Small intestine (tissue), 16 donors: ENCODE measurements at places on chromosomes 13 and 19.
A peak's percentile ranks its signal among the peaks of the same experiment; 100 is the strongest.

DNA sequence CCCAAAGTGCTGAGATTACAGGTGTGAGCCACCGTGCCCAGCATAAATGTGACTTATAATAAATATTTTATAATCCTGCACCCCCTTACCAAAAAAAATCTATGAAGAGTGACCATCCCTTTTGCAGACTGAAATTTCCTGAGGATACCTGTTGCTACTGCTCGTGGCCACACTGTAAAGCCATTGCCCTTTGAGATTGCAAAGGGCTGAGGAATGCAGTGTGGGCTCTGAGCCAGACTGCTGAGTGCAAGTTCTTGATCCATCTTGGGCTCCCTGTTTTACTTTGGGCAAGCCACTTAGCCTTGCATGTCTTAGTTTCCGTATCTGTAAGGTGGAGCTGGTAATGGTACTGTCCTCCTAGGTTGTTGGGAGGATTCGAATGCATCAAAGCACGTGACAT lies 23.4 kb downstream of the SIPA1L3 start:
- no peaks in the 10 kb centered on the region for H3K36me3 ChIP-seq
- DNase-seq: peak; percentile 77
- H3K4me1 ChIP-seq: peaks cover 8% of the 10 kb centered on the region
- H3K27ac ChIP-seq: no peak overlapping the region
- H3K4me3 ChIP-seq: no peak overlapping the region

DNA sequence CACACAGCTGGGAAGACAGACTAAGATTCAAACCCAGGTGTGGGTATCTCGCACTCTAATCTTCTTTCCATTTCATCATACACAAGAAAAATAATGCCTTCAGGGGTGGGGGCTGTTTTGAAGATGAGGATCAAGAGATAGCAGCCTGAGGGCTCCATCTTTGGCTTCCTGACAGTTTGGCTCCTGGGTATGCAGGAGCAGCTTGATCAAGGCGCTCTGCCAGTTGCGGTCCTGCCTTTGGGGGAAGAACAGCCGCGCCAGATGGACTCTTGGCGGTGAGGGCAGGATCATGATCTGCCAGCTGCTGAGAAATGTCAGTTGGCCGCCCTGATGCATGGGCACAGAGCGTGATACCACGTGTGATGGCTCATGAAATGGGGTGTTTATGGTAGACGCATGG lies 119.1 kb downstream of the IER2 start:
- H3K4me1 ChIP-seq: no peaks in the 10 kb centered on the region
- no peak overlapping the region for H3K4me3 ChIP-seq
- no peak for DNase-seq
- H3K27me3 ChIP-seq: no peaks in the 10 kb centered on the region
- peaks cover 2% of the 10 kb centered on the region for H3K36me3 ChIP-seq

DNA sequence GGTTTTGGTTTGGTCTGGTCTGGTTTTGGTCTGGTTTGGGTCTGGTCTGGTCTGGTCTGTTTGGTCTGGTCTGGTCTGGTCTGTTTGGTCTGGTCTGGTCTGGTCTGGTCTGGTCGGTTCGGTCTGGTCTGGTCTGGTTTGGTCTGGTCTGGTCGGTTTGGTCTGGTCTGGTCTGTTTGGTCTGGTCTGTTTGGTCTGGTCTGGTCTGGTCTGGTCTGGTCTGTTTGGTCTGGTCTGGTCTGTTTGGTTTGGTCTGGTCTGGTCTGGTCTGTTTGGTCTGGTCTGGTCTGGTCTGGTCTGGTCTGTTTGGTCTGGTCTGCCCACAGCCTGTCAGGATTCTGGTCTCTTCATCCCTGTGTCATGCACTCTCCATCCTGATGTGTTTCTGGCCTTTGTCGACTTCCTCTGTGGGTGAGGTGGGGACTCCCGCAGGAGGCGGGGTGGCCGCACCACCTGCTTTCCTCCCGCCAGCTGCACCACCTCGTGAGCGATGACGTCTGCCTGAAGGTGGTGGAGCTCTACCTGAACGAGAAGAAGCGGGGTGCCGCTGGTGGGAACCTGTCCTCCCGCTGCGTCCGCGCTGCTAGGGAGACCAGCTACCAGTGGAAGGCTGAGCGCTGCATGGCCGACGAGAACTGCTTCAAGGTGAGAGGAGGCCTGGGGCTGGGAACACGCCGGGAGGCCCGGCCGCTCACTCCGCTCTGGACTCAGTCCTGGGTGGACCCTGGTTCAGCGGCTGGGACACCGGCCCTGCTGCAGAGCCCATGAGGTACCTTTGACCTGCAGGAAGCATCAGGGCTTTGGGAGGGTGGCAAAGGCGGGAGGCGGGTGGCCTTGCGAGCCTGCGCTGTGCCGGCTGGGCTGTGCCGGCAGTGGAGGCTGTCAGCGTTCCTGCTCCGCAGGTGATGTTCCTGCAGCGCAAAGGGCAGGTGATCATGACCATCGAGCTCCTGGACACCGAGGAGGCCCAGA lies 12.9 kb upstream of the F2RL3 start:
- H3K4me3 ChIP-seq: no peak overlapping the region
- H3K27me3 ChIP-seq: no peaks in the 10 kb centered on the region
- no peak overlapping the region for H3K27ac ChIP-seq
- no peaks in the 10 kb centered on the region for H3K4me1 ChIP-seq
- H3K36me3 ChIP-seq: peaks cover 23% of the 10 kb centered on the region

DNA sequence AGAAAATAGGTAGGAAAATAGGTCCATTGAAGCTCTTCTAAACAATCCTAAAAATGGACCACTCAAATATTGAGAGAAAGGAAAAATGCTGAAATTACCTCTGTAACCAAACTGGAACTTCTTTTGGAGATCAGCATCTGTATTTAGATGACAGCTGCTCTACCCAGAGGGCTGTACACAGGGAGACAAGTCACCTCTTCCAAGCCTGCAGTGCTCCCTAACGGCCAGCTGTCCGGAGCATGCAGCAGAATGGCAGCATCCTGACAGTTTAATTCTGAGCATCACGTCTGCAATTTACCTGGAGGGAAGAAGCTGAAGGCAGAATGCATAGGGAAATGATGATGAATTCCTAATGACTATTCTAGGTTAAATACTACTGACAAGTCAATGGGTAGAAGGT lies 62.8 kb upstream of the DIAPH3 start:
- peak; percentile 36 for DNase-seq
- H3K4me3 ChIP-seq: no peak overlapping the region
- no peak overlapping the region for H3K27ac ChIP-seq
- H3K36me3 ChIP-seq: no peaks in the 10 kb centered on the region
- H3K4me1 ChIP-seq: no peaks in the 10 kb centered on the region

- no peaks in the 10 kb centered on the region for H3K27me3 ChIP-seq
- DNase-seq: no peak
- no peaks in the 10 kb centered on the region for H3K4me1 ChIP-seq
- H3K4me3 ChIP-seq: no peak overlapping the region
- peaks cover 3% of the 10 kb centered on the region for H3K36me3 ChIP-seq
Observed at GRCh38 chr13:73985783-73986182, 148.4 kb downstream of the KLF12 start.

GRCh38 chr13:107293924-107294323 lies 726.0 kb upstream of the ARGLU1 start:
- no peak overlapping the region for H3K4me3 ChIP-seq
- no peak for DNase-seq
- no peaks in the 10 kb centered on the region for H3K27me3 ChIP-seq

DNA sequence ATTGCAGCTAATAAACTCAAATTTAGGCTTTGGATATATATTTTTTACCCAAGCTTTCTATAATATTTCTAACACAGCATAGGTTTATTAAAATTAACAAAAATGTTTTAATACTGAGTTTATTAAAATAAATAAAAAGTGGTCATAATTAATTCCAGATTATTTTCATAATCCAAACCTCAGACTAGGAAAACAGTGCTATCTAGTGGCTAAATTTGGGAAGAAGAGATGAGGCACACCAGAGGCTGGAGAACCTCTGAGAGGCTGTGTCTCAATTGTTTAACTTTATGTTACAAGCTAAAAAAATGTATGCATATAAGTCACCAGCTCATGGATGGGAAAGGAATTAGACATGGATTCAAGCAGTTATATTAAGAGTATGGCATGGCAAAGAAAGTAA lies 392.5 kb downstream of the DIAPH3 start:
- H3K4me1 ChIP-seq: no peaks in the 10 kb centered on the region
- H3K27ac ChIP-seq: no peak overlapping the region
- no peaks in the 10 kb centered on the region for H3K36me3 ChIP-seq

- H3K4me3 ChIP-seq: no peak overlapping the region
- H3K27ac ChIP-seq: no peak overlapping the region
- no peak for DNase-seq
- H3K27me3 ChIP-seq: no peaks in the 10 kb centered on the region
- H3K36me3 ChIP-seq: peaks cover 7% of the 10 kb centered on the region
Observed at GRCh38 chr19:2429917-2430535, 2.6 kb upstream of the TIMM13 start.

- H3K36me3 ChIP-seq: no peaks in the 10 kb centered on the region
- no peaks in the 10 kb centered on the region for H3K4me1 ChIP-seq
- H3K27me3 ChIP-seq: no peaks in the 10 kb centered on the region
- DNase-seq: no peak
- H3K27ac ChIP-seq: no peak overlapping the region
- H3K4me3 ChIP-seq: no peak overlapping the region
Observed at GRCh38 chr13:95698047-95698749, 21.3 kb downstream of the DNAJC3 start.

GRCh38 chr19:56092685-56093631 lies 28.1 kb downstream of the ZNF787 start:
- H3K27me3 ChIP-seq: no peaks in the 10 kb centered on the region
- H3K4me3 ChIP-seq: no peak overlapping the region
- no peaks in the 10 kb centered on the region for H3K4me1 ChIP-seq

GRCh38 chr19:11964496-11964857 lies 363 bp upstream of the ZNF763 start:
- no peaks in the 10 kb centered on the region for H3K27me3 ChIP-seq
- peak overlapping the region; percentile 81 for H3K4me3 ChIP-seq
- peak overlapping the region; percentile 99 for H3K27ac ChIP-seq
- no peaks in the 10 kb centered on the region for H3K4me1 ChIP-seq
- H3K36me3 ChIP-seq: peaks cover 7% of the 10 kb centered on the region

DNA sequence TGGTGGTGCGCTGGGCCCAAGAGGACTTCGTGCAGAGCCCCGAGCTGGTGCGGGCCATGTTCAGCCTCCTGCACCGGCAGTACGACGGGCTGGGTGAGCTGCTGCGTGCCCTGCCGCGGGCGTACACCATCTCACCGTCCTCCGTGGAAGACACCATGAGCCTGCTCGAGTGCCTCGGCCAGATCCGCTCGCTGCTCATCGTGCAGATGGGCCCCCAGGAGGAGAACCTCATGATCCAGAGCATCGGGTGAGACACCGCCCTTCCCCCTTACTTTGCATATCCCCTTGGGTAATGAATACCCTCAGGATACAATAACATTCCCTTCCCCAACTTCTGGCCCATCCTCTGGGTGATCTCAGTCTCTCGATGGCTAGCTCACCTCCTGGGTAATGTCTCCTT lies 60.9 kb downstream of the RYR1 start:
- no peak overlapping the region for H3K27ac ChIP-seq
- no peak overlapping the region for H3K4me3 ChIP-seq
- no peaks in the 10 kb centered on the region for H3K27me3 ChIP-seq
- no peaks in the 10 kb centered on the region for H3K4me1 ChIP-seq

DNA sequence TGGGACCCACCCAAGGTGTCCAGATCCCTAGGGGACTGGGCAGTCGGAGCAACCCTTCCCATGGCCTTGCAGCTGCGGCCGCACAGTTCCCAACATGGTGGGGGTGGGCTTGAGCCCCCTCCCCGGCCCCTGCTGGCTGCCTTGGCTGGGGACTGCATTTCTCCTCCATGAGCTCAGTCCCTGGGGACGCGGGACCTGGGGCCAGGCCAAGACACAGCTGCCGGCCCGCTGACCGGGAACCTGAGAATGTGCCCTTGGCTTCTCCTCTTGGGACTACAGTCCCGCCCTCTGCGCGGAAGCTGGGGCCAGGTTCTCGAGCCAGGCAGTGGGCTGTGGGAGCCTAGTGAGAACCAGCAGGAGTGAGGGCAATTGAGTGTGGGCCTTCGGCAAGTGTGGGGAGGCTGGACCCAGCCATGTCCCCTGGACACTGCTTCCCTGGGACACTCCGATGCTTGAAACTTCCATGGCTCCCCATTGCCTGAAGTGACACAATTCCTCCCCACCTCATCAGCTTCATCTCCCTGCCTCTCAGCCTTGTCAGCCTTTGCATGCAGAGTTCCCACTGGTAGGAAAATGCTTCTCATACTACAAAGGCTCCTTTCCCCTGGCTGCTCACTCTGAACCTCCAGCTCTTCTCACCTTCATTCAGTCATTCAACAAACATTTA lies 13.1 kb upstream of the NOTCH3 start:
- no peak for DNase-seq
- no peaks in the 10 kb centered on the region for H3K4me1 ChIP-seq
- no peak overlapping the region for H3K4me3 ChIP-seq
- no peak overlapping the region for H3K27ac ChIP-seq
- no peaks in the 10 kb centered on the region for H3K27me3 ChIP-seq
- H3K36me3 ChIP-seq: no peaks in the 10 kb centered on the region

DNA sequence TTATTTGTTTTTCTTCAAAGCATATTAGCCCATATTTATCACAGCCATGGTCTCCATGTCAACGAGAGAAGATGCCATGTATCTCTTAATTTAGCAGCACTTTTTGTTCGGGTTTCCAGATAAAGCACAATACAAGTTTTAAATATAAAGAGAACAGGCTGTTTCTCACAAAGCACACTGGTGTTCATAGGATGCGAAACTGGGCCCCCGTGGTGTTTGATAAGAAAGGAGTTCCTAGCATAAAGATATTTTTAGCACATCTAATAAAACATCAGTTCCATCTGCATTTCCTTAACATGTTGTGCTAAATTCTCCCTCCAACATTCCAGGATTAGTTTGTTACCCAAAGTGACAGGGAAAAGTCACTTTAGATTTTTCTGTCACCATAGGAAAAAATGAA lies 72.4 kb upstream of the EDNRB start:
- H3K4me1 ChIP-seq: no peaks in the 10 kb centered on the region
- no peaks in the 10 kb centered on the region for H3K27me3 ChIP-seq
- no peak for DNase-seq
- H3K4me3 ChIP-seq: no peak overlapping the region
- no peak overlapping the region for H3K27ac ChIP-seq

DNA sequence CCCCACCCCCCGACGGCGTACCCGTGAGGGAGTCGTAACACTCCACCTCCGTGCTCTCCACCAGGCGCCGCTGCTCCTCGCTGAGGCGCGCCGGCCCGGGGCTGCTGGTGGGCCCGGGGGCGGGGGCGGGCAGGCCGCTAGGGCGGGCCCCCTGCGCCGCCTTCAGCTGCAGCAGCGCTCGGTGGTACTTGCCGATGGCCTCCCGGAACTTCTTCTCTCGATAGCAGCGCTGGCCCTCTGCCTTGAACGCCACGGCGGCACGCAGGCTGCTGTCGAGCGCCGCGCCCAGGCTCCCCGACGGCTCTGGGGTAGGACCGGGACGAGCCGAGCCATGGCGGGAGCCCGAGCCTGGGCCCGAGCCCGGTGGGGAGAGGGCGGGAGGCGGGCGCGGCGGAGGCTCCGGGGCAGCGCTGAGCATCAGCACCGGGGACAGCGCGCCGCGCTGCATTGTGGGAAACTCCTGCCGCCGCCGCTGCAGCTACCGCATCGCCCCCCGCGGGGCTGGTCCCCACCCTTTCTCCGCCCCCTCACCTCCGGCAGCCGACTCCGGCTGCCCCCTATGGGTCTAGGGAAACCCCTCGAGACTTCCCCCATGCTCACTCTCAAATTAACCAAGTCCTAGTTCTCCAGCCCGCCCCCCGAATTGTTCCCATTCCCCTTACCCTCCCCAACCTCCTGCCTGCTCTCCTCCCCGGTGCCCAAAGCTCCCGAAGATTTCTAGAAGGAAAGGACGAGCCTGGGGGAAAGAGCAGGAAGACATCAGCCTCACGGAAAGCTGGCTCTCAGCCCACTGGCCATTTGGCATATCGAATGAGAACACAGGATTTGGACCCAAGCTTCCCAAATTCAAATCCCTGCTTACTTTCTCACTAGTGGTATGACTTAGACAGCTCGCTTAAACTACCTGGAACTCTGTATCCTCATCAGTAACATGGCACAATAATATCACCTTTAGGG lies at the start of gene TTC9B:
Gene TTC9B, minus strand, starts transcription at position 451 of the 957 bp plus-strand sequence. Its CDS starts 3 bp downstream, at position 448.
- no peaks in the 10 kb centered on the region for H3K4me1 ChIP-seq
- H3K36me3 ChIP-seq: no peaks in the 10 kb centered on the region
- H3K27me3 ChIP-seq: peaks cover 44% of the 10 kb centered on the region
- no peak within 1 kb of the TSS for H3K4me3 ChIP-seq
- H3K27ac ChIP-seq: no peak within 1 kb of the TSS
